COLO829 (cell line): ENCODE measurements at places on chromosomes 2 and 18.

DNA sequence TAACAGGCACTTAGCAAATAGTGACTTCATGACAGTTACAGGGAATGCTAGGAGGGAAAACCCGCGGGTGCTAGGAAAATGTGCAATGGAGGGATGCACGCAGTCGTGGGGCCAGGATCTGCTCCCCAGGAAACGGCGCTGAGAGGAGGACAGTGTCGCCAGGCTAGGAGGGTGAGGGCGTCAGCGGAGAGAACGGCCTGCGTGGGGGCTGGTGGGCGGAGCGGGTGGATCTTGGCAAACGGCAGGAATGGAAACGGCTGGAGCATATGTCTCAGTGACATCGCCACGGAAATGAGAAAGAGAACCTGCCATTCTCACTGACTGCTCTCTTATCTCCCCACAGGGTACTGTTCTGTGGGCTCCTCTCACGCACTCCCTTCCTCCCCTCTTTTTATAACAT, 478.5 kb upstream of the ID2 start:
- DNase-seq: no peak

GRCh38 chr2:240506406-240507059, 51.3 kb downstream of the ANKMY1 start:
- DNase-seq: no peak

- no peak for DNase-seq
These were observed 27.5 kb downstream of the SMCHD1 start for GRCh38 chr18:2683055-2683454.

DNA sequence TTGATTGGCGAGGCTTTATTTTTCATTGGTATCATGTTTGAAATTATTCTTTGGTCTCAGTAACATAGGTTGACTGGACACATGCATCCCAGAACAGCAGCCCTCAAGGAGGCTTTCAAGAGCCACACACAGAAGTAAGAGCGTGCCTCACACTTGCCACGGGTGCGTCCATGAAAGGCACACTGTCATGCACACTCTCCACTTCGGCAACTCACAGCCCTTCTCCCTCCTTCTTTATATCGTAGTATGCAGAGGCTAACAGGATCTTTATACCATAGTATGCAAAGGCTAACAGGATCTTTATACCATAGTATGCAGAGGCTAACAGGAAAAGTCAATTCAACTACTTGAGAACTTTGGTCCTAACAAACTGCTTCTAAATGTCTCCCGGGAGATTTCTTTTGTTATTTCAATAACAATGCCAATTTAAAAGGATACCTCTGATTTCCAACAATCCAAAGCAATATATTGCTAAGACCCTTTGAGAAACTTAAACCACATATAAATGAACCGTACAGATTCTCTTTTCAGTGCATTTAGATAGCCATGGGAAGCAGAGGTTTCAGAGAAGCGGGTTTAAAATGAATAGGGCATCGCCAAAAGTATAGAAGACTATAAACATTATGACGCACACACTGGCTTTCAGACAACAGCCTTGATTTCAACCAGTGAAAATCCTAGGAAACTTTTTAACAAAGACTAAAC, 26.5 kb upstream of the ZNF516 start:
- no peak for DNase-seq

- no peak for DNase-seq
These were observed 38.6 kb downstream of the SNED1 start for GRCh38 chr2:241036964-241037421.

DNA sequence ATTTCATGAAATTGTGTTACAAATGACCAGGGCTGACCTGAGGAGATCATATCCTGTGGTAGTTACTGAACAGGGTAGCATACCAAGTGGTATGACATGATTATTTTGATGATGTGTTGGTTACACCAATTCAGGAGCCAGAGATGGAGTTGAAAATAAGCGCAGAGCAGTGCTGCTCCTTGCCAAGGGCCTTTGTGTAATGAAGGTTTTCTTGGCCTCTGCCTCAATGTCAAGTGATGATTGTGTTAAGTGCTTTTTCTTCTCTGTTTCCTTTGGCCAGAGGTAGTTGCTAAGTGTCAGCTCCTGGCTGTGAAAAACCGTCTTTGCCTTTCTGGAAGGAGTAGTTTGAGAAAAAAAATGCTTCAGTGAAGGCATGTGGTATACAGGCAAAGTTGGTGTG, 131.2 kb downstream of the CERS6 start:
- DNase-seq: no peak

- no peak for DNase-seq
These were observed 109.6 kb upstream of the FSIP2 start for GRCh38 chr2:185628985-185629384.

- no peak for DNase-seq
These were observed 5.1 kb downstream of the ITGB6 start for GRCh38 chr2:160194946-160195345.

DNA sequence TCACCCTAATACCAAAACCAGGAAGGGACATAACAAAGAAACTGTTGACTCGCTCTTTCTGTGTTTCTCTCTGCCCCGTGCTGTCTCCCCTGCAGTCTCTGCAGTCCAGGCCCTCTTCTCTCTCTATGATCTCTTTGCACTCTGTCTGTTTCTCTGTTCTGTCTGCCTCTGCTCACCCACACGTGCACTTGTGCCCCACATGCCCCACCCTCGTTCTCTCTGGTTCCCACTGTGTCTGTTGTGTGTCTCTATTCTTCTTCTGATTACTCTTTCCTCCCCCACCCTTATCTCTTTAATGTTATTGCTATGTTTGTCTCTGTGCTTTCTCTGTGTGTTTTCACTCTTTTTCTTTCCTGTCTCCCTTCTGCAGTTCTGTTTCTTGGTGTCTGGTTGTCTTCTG, 54.0 kb downstream of the NAT8 start:
- DNase-seq: peak; percentile 10

- no peak for DNase-seq
These were observed 2.5 kb upstream of the IL36RN start for GRCh38 chr2:113056521-113056920.

GRCh38 chr18:76721207-76721996, 101.0 kb upstream of the ZNF236 start:
- no peak for DNase-seq

DNA sequence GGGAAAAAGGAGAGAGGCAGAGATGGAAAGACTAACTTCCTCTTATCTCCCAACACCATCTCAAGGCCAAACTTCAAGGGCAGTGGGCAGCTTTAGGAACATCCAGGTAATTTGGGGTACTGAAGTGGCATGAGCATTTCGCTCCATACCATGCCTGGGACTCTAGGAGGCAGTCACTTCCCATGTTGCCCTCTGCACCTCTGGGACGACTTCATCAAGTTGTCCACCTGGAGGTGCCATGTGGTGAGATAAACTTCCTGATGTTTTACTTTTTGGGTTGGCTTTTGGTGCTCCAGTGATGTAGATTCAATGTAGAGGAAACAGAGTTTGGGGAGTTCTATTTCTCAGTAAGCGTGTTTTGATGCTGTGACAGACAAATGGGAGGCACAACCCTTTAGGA, 56.3 kb upstream of the UPP2 start:
- DNase-seq: no peak

DNA sequence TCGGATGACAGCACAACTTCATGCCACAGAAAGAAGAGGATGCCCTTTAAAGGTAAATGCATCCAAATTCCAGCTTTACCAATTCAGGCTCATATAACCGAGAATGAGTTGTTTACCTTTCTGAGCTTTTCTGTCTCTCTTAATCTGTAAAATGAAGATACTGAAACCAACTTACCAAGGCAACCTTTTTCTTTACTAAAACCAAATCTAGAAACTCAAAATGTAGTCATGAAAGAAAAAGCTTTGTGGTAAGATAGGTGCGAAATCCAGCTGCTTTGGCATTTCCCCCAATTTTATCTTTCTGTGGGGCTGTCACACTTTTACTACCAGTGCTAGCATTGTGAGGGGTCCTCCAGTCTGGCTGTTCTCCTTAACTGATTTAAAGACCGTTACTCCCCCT, 240.4 kb downstream of the IKZF2 start:
- no peak for DNase-seq

- DNase-seq: no peak
These were observed 30.2 kb downstream of the CMPK2 start for GRCh38 chr2:6835467-6835866.

- DNase-seq: no peak
These were observed 334.5 kb upstream of the CDH2 start for GRCh38 chr18:28511413-28511821.

GRCh38 chr2:195413944-195414343, 243.1 kb upstream of the SLC39A10 start:
- DNase-seq: no peak

DNA sequence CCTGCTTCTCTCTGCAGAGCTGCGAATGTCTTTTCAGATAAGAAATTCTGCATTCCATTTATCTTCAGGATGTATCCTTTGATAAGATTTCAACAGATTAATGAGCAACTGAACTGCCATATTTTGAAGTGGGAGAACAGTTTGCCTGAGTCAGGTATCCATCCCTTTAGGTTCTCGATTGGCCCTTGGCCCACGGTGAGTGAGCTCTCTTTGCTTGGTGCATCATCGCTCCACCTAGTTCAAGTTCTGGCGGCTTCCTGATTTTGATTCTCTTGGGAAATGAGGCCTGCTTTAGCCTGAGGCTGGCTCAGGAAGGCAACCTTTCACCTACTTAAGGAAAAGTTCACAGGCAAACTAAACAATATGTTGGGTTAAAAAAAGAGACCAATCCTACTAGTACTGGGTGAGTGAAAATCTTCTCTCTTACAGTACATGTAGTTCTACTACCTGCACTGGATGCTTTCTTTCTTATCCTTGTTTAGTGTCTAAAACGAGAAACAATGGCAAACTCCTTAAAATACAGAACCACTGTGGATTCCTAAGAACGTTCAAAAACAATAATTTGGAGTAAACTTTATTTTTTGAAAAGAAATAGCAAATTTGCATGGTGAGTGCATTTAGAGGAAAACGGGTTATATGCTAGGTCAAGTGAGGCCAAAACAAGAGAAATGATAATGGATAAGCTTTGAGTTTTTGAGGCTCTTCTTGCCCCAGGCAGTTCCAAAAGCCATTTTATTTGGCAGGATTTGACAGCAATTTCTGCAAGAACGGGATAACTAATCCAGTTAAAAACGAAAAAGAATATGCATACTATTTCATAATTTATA, 837 bp upstream of the ACSL3 start:
- peak; percentile 71 for DNase-seq

DNA sequence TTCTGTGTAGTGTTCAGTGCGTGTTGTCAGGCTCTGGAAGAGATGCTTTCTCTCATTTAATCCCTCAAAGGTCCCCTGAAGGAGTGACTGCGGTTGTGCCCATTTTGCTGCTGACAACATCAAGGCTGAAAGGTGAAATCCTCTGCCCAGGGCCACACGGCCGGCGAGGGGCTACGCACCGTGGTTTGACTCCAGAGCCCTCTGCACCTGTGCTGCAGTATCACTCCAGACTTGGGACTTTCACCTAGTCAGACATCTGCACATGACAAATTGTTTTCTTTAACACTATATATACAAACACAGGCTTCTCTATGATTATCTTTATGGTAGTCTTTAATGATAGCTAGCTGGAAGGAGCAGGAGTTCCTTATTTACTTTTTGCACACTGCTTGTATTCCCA, 90.2 kb downstream of the ARMC9 start:
- DNase-seq: no peak

- no peak for DNase-seq
These were observed 131.3 kb upstream of the GPC1 start for GRCh38 chr2:240303896-240304745.

- DNase-seq: no peak
These were observed 132.8 kb upstream of the REG3A start for GRCh38 chr2:79292239-79292957.

DNA sequence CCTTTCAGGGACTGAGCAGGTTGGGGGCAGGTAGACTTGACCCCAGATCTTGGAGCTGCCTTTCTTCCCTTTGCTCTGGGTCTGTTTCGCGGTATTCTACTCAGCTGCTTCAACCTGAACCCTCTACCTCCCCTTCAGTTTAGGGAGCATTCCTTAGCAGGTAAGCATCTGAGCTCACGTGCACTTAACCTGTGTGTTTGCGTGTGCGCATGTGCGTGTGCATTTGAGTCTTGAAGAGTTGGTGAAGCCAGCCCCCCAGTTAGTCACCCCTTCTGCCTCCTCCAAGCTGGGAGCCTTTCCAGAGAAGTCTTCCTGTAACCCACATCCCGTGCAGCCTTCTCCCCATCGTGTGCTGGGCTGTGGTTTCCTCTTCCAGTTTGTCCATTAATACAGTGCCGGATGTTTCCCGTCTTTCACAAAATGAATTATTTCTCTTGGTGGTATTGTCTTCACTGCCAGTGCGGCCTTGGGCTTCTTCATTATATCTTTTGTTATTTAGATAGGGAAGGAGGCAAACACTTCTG, 33.2 kb downstream of the B3GNT2 start:
- no peak for DNase-seq

DNA sequence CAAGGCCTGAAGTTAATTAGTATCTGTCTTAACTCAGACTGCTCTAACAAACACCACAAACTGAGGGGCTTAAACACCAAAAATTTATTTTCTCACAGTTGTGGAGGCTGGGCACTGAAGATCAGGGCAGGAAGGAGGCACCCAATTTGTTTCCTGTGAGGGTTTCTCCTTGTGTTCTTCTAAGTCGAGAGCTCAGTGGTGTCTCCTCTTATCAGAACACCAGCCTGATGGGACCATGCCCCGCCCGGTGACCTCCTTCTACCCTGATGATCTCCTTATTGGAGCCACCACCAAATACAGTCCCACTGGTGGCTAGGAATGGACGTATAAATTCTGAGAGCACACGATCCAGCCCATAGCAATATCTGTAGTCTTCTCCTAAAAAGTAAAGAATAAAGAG, 20.5 kb downstream of the TMEM18 start:
- DNase-seq: no peak

DNA sequence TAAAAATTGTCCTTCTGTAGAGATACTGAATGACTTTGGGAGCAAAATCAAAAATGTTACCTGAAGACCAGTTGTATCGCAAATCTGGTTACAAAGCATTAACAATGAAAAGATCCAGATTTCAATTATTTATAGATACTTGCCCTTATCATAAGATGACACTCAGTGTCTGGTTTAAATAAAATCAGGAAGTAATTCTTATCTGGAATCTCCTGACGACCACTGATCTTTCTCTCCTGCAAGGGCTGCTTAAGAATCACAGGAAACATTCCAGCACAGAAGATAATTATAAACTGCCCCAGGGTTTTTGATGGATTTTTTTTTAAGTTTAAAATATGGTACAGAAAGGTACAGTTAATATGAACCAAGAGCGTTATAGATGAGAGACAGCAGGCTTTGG, 205.7 kb downstream of the ALK start:
- DNase-seq: no peak

DNA sequence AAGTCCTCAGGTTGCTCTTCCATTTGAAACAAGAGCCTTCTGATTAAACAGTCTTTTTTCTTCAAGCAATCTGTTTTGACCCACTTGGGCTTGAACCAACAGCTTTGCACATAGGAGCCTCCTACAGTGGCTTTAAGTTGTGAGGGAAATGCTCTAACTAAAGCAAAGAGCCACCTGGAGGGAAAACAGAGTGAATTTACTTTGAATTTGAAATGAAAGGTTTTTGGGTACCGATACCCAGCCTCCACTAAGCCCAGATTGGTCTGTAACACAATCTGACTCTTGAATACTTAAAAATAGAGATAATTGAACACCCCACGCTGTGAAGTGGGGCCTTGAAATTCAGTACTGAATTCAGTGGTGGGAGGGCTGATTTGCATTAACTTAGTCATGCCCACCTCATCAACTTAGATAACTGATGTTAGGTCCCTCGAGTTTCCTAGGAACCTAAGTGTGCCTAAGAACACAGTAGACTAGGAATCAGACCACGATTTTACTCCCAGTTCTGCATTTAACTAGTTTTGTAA, 56.3 kb upstream of the ACVR1C start:
- DNase-seq: no peak
